ENCODE measurements at places on chromosomes 3 and 15.

GRCh38 chr15:81183439-81183775 is 13.3 kb upstream of the IL16 start:
- no peak for DNase-seq

DNA sequence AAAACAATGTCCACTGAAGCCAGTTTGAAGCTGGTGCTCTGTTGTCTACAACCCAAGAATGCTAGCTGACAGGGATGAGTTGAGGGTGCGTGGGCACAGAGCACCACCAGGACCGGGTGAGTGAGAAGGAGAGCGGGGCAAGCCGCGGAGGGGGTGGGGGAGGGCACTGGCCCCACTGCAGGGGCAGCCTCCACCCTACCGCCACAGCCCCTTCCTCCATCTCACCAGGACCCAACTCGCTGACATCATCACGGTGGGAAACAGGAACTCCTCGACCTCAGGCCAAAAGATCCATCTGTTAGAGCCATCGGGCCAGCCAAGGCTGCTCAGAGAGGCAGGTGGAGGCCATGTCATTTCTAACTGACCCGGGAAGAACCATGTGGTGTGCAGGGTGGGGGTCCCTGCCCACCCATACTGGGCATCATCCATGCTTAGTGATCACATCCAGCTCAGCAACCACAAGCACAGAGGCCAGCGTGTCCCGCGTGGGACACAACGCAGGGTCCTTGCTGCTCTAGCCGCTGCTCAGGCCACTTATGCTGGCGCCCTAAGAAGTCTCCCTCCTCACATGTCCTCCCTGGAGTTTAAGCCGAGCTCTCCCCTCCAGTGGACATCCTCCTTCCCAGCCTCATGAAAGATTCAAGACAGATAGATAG is 57.6 kb upstream of the GATA2 start:
- no peak for DNase-seq

DNA sequence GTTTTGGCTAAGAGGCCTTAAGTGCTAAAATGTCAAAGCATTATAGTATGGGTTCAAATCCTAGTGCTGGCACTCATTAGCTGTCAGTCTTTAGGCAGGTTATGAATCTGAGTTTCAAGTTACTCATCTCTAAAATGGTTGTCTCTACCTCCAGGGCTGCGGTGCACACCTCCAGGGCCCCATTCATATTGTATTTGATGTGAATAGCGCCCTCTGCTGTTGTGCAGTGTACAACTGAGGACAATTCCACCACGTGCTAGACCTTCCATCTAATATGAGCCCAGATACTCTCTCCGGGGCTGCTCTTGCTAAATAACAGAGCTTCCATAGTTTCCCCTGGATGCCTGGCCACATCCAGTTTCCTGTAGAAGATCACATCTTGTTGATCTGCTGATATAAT is 54.3 kb downstream of the OXNAD1 start:
- DNase-seq: peak; percentile 87

- no peak for DNase-seq
These were observed 27.9 kb downstream of the EID1 start for GRCh38 chr15:48905847-48906246.

GRCh38 chr3:40366203-40367162 is 20.5 kb upstream of the ENTPD3 start:
- DNase-seq: no peak

DNA sequence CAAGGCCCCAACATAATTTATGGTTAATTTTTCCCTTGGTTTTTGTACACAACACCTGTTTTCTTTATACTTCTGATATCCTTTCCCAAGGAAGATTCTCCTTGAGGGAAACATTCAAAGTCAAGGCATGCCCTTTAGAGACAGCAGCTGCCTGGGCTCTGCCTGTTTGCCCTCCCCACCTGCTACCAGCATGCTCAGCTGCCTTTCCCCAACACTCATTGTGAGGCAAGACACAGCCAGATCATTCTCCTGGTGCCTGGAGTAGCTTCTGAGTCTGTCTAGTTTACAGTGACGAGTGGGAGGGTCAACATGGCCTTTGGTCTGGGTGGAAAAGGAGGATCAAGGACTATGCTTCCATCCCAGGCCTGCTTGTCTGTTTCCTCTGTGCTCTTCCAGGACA is 132.5 kb downstream of the EPHB1 start:
- DNase-seq: no peak

DNA sequence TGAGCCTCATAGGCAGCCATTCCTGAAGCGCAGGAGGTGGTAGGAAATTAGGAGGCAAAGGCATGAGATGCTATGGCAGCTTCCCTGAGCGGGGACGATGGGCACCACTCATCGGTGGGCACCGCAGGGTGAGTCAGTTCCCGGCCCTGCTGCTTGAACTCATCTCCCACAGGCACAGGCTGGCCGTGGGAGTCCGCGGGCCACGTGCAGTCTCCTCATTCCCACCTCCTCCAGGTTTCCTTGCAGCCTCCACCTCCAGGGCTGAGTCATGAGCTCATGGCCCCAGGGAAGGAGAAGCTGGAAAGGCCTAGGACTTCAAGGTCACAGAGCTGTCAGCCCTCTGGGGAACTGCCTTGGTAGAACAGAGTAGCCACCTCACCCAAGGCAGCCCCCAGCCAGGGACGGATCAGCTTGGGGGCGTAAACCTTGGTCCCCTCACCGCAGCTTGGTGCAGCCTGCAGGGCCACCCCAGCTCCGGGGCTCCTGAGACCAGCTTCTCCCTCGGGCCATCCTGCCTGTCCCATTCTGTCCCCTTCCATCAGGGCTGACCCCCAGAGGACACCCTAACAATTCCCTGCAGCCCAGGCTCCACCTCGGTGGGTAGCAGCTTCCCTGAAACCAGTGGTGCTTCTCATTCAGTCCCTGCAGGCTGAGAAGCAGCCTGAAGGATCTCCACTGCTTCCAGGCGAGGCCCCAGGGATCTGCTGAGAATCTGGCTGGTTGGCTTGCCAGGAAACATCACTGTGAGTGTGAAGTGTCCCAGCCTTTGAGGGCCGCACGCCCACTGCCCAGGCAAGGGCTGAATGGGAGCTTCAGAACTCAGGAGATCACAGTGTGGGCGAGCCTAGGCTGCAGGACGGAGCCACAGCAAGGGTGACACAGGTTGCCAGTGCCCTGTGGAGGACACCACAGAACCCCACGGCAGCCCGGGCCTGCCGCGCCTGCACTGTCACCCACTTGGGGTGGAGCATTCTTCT is 150.7 kb upstream of the MEF2A start:
- DNase-seq: no peak

GRCh38 chr3:155075200-155075599 is 4.9 kb upstream of the MME start:
- no peak for DNase-seq

DNA sequence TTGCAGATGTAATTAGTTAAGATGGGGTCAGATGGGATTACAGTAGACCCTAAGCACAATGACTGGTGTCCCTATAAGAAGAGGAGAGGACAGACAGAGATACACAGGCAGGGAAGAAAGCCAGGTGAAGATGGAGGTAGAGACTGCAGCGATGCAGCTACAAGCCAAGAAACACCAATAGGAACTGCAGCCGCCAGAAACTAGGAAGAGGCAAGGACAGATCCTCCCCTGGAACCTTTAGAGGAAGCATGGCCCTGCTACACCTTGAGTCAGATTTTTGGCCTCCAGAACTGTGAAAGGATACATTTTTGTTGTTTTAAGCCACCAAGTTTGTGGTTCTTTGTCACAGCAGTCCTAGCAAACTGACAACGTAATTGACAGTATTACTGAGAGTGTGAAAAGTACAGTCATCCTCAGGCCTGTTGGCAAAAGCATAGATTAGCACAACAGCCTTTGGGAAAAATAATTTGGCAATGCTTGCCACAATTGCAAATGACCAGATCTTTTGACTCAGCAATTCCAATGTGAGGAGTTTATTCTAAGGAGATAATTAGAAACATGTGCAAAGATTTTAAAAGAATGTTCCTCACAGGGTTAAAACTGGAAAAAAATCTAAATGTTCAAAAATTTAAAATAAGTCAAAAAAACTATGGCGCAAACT is 82.6 kb upstream of the TJP1 start:
- DNase-seq: no peak

GRCh38 chr3:11157421-11157820 is 3.1 kb downstream of the HRH1 start:
- DNase-seq: no peak

- DNase-seq: no peak
These were observed 40.0 kb downstream of the TYRO3 start for GRCh38 chr15:41599061-41599460.

- no peak for DNase-seq
These were observed 151.7 kb downstream of the CLSTN2 start for GRCh38 chr3:140086642-140087041.

DNA sequence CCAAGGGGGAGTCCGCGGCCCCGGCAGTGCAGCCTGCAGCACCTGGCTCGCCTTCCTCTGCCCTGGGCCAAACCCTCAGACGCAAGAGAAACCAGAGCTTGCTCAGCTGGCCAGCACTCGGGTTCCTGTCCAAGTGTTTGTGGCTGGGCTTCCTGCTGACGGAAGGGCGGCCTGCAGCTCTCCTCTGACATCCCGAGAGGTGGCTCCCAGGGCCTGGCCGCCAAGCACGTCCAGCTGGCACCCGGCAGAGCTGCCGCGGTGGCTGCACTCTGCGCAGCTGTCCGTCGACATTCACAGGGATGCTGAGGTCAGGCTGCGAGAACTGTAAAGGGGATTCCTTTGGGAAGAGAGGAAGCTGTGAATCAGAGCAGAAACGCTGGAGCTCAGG is 85.6 kb downstream of the CPN2 start:
- DNase-seq: no peak

DNA sequence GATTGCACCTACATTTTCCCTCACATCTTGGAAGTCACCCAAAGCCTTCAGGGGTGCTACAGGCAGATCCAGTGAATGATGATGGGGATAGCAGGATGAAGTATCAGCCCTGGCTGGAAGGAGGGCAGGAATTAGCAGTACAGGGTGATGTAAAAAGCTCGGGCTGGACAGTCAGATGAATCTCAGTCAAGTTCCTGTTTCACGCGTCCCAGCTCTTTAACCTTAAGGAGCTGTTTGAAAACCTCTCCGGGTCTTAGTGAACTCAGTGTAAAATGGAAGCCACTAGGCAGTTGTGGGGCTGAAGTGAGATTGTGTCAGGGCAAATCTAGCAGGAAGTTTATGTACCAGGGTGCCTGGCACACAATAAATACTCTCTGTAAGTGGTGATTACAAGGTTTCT is 166.4 kb upstream of the PROK2 start:
- no peak for DNase-seq

DNA sequence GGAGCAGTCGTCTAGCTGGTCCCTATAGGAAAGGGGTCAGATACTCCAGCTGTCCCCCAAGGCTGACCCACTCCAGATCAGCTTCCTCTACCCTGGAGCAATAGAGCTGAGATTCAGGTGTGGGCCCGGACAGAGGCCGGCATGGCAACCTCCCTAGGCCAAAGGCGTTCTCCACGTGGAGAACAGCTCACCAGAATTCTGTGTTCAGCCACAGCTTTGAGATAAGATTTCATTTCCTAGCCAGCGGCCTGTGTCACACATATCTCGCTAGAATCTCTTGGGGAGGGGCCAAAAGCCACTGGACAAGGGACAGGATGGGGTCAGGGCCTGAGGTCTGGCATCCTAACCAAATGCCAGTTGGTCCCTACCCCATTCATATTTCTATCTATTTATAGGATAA is 20.1 kb downstream of the SRGAP3 start:
- no peak for DNase-seq

GRCh38 chr3:72033666-72034428 is 248.9 kb upstream of the PROK2 start:
- no peak for DNase-seq

- DNase-seq: no peak
These were observed 198.7 kb upstream of the LYSMD4 start for GRCh38 chr15:99931703-99932603.

- DNase-seq: no peak
These were observed 213.1 kb downstream of the FOXP1 start for GRCh38 chr3:71370467-71370866.

GRCh38 chr15:74564182-74564581 is 23.2 kb downstream of the ARID3B start:
- no peak for DNase-seq

GRCh38 chr15:89673165-89673512 is 6.0 kb downstream of the PLIN1 start:
- no peak for DNase-seq

DNA sequence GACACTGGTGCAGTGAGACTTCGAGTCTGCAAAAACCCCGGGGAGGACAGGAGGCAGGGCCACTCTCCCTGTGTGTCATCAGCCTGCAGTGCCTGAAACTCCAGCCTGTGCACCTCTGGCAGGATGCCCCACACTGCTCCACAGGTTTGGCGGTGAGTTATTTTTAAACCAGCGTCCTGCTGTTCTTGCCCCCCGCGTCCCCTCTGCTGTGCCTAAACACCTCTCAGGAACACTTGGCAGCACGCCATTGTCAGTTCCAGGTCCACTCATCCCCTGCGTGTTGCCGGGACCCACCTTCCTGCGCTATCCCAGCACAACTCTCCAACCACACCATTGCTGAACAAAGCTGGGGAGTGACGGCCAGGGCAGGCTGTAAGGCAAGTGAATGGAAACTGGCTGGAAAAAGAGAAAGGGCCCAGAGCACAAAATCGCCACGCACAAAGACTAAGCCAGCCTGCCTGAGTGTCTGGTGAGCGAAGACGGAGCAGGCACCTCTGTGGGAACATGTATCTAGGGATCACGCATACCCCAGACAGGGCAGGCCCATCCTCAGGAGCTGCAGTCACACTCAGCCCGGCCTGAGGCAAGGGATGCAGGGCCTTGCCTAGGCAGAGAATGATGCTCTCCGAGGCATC is 3.1 kb upstream of the PLA2G4F start:
- DNase-seq: no peak

GRCh38 chr3:194623449-194624290 is 9.5 kb downstream of the TMEM44 start:
- DNase-seq: no peak

DNA sequence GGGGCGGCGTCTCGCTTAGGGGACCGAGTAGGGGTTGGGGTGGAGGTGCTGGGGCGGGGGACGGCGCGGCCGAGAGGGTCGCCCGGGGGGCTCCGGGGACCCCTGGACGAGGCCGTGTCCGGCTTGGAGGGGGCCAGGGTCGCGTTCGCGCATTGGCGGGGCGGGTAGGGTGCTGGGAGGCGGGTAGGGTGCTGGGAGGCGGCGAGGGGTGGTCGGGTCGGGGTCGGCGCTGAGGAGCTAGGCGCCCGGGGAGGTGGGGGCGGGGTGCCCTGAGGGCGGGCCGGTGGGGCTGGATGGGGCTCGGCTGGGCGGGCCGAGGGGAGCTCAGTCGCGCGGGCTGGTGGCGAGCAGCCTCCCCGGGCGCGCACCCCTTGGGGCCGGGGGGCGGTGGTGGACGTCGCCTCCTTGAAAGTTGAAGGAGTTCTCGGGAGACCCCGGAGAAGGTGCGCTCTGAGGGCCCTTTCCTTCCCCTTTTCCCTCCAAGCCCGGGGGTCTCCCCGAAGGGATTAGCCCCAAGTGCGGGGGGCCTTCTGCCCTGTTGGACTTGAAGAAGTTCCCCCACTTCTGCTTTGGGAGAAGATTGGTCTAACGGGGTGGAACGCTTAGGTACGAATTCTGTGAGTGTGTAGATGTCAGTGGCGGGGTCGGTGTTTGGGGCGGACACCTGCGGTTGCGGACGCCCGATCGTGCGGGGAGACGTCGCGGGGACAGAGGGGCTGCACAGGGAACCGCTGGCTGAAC is 543 bp downstream of the MEF2A start:
- DNase-seq: peak; percentile 9

- DNase-seq: no peak
These were observed 48.1 kb upstream of the EPHA3 start for GRCh38 chr3:89059211-89059925.
